ENCODE measurements at places on chromosomes 6 and 20.
A peak's percentile ranks its signal among the peaks of the same experiment; 100 is the strongest.

- DNase-seq: no peak
Observed at GRCh38 chr6:98525860-98526259, 308.5 kb upstream of the POU3F2 start.

GRCh38 chr6:134431421-134431859, 113.5 kb upstream of the SGK1 start:
- no peak for DNase-seq

GRCh38 chr6:110357298-110357663, 868 bp downstream of the METTL24 start:
- no peak for DNase-seq

DNA sequence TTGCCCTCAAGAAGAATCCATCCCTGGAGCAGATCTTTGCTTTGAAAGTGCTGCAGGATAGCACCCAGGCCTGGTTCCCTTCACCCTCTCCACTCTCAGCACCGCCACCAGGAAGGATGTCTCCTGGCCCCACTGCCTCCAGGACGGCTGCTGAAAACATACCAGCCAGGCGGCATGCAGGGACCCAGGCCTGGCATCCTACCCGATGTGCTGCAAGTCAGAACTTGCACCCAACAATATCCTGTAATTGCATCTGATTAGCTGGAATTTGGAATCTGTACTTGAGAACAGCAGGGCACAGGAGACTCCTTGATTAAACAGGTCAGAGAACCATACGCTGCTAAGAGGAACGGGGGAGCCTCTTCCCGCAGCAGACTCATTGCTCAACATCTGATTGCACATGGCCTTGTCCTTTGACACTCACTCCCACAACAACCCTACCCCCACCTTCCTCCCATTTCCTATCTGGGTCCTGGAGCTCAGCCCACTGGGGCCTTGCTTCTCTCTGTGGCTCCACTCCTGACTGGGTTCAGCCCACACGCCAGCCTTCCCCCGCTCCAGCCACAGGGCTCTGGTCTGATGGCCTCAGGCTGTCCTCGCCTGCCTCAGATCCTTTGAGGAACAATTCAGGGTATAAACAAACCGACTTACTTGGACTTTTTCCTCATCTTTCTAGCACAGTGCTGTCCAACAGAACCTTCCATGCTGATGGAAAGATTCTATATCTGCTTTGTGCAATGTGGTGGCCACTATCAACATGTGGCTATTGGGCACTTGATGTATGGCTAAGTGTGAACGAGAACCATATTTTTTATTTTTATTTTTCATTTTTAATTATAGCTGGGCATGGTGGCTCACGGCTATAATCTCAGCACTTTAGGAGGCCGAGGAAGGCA, 78.0 kb downstream of the FGD2 start:
- peak; percentile 51 for DNase-seq

DNA sequence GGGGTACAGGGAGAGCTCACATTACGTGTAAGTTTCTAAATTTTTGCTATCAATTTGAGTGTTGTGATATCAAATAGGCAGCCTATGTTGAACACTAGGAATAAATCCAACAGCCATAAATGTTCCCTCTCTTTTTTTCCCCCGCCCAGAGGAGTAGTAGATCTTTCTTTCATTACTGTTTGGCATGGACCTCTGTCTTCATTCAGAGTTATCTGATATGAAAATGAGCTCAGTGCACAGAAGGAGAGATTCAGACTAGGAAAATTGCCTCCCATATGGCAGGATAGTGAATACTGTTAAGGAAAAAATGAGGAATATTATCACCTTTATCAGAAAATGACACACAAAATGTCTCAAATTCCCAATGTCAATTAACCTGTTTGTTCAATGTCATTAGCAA, 110.0 kb upstream of the EYS start:
- no peak for DNase-seq

DNA sequence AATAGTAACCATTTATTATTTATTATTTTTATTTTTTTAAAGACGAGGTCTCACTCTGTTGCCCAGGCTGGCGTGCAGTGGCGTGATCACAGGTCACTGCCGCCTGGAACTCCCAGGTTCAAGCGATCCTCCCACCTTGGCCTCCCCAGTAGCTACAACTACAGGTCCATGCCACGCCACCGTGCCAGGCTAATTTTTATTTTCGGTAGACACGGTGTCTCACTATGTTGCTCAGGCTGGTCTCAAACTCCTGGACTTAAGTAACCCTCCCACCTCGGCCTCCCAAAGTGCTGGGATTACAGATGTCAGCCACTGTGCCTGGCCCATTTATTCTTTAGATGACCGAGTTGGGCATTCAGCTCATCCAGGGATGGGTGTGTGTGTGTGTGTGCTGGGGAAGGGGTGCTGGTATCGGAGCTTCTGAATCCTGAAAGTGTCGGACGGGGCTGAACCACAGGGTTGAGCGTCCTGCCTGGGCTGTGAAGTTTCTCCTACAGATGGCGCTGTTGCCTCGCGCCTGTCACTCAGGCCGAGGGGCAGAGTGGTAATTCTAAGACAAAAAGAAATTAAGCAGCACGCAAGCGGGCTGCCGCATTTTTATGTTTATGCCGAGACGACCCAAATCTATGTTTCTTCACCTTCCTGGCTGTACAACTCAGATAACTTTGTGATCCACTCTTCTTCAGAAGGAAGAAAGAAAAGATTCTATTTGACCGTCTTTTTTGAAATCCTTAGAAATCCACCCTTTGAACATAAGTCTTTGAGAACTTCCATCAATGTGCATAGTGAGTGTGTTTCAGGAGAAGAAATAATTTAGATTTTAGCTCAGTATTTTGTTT, 252.8 kb downstream of the CDH26 start:
- peak; percentile 71 for DNase-seq

- DNase-seq: no peak
Observed at GRCh38 chr6:111600588-111601445, 4.9 kb downstream of the TRAF3IP2 start.

DNA sequence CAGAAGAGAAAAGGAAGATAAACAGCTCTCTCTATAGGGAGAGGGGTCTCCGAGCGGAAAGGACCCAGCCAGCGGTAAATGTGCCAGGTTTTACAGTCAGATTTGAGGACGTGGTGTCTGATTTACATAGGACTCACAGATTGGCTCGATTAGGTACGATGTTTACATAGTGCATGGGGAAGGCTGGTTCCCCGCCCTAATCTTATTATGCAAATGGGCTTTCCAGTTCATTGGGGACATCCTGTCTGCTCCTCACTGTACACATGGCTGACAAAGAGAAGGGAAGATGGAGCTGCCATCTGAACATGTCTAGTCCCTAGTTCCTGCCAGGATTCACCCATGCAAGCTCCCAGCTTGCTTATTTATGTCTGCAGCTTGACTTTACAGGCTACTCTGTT, 119.9 kb downstream of the RNF144B start:
- peak; percentile 67 for DNase-seq

DNA sequence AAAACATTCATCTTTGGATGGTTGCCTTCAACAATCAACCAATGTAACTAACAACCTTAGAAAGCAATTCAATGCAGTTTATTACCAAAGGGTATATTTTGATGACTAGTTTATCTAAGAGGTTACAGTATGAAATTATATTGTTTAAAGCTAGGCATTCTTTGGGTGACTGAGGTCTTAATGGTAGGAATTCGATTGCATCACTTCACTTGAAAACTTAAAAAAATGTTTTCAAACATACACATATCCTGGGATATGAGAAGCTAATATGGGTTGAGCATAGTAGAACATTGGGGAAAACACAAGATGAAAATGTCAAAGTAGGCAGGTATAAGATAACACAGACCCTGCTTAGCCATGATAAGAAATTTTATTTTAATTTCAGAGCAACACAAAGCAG, 144.6 kb upstream of the BMP5 start:
- no peak for DNase-seq

DNA sequence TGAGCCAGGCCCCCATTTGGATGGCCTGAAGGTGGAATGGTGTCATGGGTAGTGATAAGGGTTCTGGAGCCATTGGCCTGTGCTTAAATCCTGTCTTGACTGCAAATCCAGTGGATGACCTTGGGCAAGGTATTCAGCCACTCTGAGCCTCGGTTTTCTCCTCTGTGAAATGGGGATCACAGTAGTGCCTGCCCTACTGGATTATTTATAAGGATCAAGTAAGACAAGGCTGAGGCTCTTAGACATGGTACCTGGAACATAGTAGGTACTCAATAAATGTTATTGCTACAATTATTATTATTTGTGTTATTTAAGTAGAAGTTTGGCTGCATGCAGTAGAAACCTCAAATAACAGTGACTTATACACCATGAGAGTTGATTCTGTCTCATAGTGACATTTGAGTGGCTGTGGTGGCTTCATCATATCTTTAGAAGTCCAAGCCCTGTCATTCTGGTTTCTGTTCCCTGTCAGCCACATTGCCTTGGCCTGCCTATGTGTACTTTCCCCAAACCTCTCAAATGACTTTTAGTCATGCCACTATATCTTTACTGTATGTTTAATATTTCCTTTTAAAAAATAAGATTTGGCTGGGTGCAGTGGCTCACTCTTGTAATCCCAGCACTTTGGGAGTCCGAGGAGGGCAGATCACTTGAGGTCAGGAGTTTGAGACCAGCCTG, 37.6 kb upstream of the CHMP4B start:
- DNase-seq: no peak

- no peak for DNase-seq
Observed at GRCh38 chr6:5125152-5126006, 40.2 kb downstream of the PPP1R3G start.

DNA sequence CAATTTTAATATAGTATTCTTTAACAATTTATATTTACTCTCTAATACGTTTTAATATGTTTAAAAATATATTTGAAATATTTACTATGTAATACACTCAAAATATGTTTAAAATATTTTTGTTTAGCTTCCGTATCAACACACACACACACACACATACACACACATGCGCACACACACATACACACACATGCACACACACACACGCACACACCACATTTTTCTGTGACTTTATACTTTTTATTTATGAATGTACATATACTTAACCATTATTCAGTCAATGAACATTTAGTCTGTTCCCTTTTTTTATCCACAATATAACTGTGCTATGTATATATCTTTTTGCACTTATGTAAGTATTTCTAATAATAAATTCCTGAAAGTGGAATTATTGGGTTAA, 15.7 kb downstream of the OR2B6 start:
- no peak for DNase-seq

DNA sequence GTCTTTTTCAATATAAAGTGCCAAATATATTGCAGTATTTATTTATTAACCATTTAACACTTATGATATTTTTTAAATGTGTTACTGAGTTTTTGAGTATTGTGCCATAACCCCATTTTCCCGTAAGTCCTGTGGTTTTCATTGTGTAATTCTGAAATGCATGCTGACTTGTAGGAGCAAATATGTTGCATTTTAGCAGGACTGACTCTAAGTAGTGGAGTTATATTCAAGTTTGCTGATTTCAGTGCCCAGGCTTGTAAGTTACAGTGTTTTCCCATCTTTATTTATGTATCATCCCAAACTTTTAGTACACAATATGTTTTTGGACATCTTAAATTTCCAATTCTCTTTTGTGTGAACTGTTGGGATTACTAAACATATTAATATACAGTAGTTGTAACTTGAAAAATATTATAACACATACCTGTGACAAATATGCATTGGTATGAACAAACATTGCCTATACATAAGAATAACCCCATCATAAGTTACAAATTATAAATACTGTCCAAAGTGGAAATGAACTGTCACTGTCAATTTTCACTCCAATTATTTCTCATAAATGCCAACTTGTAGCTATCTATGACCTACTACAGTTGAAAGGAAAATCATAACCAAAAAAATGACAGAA, 179.3 kb upstream of the RUNX2 start:
- DNase-seq: no peak

- no peak for DNase-seq
Observed at GRCh38 chr6:37168811-37169495, 999 bp upstream of the PIM1 start.

GRCh38 chr6:84791233-84791632, 26.8 kb upstream of the TBX18 start:
- DNase-seq: no peak

DNA sequence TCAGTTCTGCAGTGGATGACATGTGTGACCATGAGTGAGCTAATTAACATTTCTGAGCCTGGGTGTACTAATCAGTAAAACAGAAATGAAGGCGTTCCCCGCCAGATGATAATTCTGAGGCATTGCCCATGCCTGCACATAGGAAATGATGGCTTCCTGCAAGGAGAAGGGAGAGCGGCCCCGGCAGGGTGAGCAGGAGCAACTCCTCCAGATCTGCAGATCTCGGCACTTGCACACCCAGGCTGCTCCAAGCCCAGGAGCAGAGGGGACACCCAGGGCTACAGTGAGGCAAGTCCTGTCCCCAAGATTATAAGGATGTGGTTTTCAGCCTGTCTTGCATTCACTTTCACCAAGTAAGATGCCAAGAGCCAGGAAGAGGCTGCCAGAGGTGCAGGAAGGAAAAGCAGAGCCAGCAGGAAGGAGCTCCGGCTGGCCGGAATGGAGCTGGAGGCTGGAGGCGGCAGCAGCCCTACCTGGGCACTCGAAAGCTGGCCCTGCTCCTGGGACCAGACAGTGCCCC, 177.5 kb upstream of the CST7 start:
- DNase-seq: no peak

GRCh38 chr6:163711615-163712565, 297.4 kb downstream of the QKI start:
- DNase-seq: no peak

GRCh38 chr20:4607287-4607713, 114.4 kb upstream of the PRND start:
- peak; percentile 38 for DNase-seq

DNA sequence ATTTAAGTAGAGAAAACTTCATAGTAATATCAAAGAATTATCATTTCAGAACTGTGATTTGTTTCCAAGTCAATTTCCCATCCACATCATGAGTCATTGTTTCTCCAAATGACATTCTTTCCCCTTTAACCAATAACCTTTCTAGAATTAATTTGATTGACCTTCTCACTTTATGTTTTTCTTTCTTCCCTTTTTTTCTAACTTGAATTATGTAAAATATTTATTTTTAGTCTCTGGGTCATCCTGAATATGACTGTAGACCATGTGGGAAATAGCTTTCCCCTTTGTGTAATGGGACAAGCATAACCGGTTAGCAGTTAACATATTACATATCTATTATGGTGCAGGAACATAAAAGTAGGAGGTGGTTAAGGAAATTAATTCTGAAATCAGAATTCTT, 291.1 kb downstream of the GJA1 start:
- no peak for DNase-seq

DNA sequence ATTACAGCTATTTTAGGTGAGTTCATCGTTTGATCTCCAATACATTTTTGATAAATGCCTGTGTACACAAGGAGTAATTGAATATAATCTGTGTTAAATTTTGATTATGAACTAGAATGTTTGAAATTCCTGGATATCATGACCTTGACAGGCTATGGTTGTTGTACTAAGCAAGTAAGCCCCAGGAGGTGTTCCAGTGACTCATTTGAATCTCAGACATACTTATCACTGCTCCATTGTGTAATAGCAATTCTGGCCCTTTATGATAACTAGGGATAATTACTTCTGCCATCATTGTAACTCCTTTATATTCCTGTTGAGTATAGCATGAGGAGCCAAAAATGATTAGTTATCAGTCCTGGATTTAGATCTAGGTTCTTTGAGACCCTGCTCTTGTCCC, 1424.6 kb upstream of the ADGRB3 start:
- DNase-seq: no peak

GRCh38 chr6:118812970-118813369, 81.0 kb upstream of the ASF1A start:
- DNase-seq: no peak

- DNase-seq: no peak
Observed at GRCh38 chr6:155861821-155862220, 406.2 kb upstream of the NOX3 start.
